Nephron progenitor cell (in vitro differentiated cells): ENCODE measurements at places on chromosomes 7 and 10.

DNA sequence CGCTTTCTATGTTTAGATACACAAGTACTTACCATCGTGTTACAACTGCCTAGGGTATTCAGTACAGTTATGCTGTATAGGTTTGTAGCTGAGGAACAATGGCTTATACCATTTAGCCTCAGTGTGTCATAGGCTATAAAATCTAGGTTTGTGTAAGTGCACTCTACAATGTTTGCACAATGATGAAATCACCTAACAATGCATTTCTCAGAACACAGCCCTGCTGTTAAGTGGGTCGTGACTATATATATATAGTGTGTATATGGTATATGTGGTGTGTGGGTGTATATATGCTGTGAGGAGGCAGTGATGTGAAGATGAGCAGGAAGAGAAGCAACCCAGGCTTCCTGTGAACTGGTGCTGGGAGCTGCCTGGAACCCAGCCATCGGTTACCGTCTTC lies 65.6 kb upstream of the MKI67 start:
- peaks cover 10% of the 10 kb centered on the region for H3K27me3 ChIP-seq
- H3K4me1 ChIP-seq = peaks cover 7% of the 10 kb centered on the region
- no peak overlapping the region for H3K4me3 ChIP-seq
- no peak for DNase-seq
- no peak overlapping the region for H3K27ac ChIP-seq
- H3K36me3 ChIP-seq = no peaks in the 10 kb centered on the region

DNA sequence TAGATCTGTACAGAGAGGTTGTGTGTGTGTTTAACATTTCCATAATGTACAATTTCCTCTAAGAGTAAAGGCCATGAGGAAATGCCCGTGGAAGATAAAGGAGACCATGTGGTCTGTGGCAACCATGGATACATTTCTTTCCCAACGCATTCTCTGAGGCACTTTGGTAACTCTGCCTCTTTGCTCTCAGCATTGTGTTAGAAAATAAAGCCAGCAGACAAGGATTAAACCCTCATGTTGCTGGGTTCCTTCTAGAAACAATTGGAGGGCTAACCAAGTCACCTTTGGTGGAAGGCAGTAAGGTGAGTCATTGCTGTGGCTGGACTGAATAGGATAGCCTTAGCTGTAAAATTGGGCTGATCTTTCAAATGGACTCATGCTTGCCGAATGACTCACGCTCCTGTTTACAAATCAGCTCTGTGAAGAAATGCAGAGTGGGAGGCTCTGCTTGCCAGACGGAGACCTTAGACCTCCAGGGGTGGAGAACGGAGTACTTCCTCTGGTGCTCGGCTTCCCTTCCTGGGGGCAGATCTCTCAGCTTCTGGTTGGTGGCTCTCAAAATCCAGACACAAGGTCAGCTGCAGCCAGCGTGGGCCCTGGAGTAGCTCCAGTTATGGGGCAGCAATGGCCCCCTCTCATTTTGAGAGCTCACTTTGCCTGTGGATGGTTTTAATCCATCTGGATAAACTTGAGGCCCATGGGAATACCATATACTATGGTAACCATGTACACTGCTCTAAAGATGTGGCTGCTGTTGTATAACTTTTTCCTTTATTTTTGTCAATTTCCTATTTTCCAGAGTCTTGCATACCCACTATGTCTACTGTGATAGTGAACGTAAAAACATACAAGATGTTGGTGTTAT lies 137.3 kb downstream of the TCF7L2 start:
- peaks cover 21% of the 10 kb centered on the region for H3K4me1 ChIP-seq
- H3K4me3 ChIP-seq = no peak overlapping the region
- DNase-seq = no peak
- peak overlapping the region; percentile 61 for H3K27ac ChIP-seq

GRCh38 chr7:15007507-15007906 lies 105.0 kb upstream of the DGKB start:
- H3K4me1 ChIP-seq = no peaks in the 10 kb centered on the region
- peak; percentile 14 for DNase-seq
- H3K27ac ChIP-seq = no peak overlapping the region
- H3K4me3 ChIP-seq = no peak overlapping the region

DNA sequence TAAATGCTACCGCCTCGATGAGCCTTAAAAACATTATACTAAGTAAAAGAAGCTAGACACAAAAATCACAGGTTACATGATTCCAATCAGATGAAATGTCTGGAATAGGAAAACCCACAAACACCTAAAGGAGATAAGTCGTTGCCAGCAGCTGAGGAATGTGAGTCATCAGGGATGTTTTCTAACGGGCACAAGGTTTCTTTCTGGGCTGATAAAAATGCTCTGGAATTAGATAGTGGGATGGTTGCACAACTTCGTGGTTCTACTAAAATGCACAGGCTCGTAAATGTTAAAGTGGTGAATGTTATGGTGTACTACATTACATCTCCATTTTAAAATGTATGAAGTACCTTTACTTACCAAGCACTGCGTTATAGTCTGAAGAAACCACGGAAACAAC lies 9.7 kb downstream of the ABLIM1 start:
- no peak overlapping the region for H3K27ac ChIP-seq
- DNase-seq = no peak

- no peak overlapping the region for H3K27ac ChIP-seq
- no peak for DNase-seq
- no peak overlapping the region for H3K4me3 ChIP-seq
- peaks cover 75% of the 10 kb centered on the region for H3K4me1 ChIP-seq
Observed at GRCh38 chr10:69814251-69814650, 12.5 kb downstream of the COL13A1 start.

DNA sequence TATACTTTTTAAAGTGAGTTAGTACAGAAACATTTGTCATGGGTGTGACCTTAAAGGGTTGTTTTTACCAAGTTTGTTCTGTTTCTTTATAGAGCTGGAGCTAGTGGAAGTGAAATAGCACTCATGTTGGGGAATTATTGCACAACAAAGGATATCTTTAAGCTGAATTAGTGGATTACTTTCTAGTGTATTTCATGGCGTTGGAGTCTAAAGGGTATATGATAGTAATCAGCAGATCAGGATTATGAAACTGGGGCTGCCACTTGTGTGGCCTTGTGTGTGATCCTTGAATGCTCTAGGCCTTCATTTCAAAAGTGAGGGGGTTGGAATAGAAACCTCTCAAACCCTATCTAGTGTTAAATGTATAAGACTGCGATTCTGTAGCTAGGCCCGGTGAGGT lies 123.6 kb downstream of the LYZL1 start:
- no peaks in the 10 kb centered on the region for H3K4me1 ChIP-seq
- no peak overlapping the region for H3K27ac ChIP-seq
- H3K4me3 ChIP-seq = no peak overlapping the region
- DNase-seq = no peak

GRCh38 chr10:58220769-58221451 lies 46.8 kb downstream of the IPMK start:
- no peak overlapping the region for H3K4me3 ChIP-seq
- no peaks in the 10 kb centered on the region for H3K27me3 ChIP-seq
